NCI-H69 (cell line): ENCODE measurements at places on chromosomes 2 and 18.

GRCh38 chr2:202355993-202356505, 20.1 kb upstream of the BMPR2 start:
- no peak for DNase-seq

GRCh38 chr2:207417301-207417718, 112.5 kb upstream of the CREB1 start:
- DNase-seq: no peak

DNA sequence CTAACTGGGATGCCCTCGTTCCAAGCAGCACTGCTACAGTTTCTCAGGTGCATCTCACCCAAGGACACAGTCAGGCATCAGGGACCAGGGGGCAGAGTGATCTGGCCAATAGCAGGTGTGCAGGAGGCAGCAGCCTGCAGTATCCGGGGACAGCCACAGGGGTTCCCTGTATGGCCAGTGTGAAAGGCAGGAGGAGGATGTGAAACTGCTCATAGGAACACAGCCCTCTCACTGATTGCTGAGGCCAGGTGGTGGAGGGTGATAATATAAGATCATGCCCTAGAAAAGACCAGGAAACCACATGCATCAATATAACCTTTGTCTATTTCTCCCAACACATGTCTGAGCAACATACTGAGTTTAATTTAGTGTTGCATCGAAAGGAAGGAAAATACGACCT, 112.7 kb upstream of the TACR1 start:
- peak; percentile 10 for DNase-seq

DNA sequence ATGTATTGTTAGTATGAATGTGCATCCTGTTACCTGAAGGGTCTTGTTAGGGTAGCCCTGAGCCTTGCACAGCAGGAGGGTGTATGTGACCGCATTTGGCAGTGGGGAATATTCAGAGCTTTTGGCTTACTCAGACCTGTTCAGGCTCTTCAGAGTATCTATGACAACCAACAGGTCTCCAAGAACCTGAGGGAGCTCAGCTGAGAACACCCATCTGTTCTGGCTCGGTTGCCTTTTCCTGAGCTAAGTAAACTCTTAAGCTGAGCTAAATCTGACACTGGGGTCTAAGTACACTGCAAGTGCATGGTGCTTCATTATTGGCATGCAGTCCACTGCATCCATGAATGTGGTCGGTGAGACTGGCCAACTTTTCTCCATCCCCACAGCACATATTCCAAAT, 92.4 kb upstream of the CHST9 start:
- peak; percentile 88 for DNase-seq

DNA sequence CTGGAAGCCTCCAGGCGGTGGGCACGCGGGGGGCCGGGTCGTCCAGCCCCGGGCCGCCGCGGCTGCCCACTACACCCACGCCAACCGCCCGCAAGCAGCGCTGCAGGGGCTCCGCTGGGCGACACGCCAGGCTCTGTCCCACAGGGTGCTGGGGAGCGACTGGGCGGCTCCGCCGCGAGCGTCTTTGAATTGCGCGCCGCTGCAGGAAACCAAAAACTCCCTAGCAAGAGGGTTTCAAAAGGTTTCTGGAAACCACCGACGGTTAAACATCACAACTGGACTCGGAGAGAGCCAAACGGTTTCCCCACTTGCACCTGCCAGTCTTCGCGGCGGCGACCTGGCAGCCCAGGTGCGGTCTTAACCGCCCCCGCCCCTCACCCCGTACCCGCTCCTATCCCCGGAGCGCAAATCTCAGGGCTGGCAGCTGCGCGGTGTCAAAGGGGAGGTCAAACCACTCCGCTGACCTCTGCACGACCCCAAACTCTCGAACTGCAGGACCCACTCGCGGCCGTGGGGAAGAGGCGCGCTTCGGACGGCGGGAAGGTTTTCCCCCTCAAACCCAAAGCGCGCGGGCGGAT, 1.0 kb downstream of the CXCR4 start:
- DNase-seq: peak; percentile 66
